Glutamatergic neuron (in vitro differentiated cells): ENCODE measurements at places on chromosomes 11 and 22. TPM values are rescaled to one million over a fixed set of nuclear protein-coding genes. Genes with fewer than 3 reads are reported as not detected.

The PATE1 gene
- total RNA-seq = not detected

- H3K4me1 ChIP-seq = no peaks in the 10 kb centered on the region
- DNase-seq = no peak
- no peaks in the 10 kb centered on the region for H3K36me3 ChIP-seq
Measured at GRCh38 chr11:80293293-80293692, 852.5 kb upstream of the TENM4 start.

DNA sequence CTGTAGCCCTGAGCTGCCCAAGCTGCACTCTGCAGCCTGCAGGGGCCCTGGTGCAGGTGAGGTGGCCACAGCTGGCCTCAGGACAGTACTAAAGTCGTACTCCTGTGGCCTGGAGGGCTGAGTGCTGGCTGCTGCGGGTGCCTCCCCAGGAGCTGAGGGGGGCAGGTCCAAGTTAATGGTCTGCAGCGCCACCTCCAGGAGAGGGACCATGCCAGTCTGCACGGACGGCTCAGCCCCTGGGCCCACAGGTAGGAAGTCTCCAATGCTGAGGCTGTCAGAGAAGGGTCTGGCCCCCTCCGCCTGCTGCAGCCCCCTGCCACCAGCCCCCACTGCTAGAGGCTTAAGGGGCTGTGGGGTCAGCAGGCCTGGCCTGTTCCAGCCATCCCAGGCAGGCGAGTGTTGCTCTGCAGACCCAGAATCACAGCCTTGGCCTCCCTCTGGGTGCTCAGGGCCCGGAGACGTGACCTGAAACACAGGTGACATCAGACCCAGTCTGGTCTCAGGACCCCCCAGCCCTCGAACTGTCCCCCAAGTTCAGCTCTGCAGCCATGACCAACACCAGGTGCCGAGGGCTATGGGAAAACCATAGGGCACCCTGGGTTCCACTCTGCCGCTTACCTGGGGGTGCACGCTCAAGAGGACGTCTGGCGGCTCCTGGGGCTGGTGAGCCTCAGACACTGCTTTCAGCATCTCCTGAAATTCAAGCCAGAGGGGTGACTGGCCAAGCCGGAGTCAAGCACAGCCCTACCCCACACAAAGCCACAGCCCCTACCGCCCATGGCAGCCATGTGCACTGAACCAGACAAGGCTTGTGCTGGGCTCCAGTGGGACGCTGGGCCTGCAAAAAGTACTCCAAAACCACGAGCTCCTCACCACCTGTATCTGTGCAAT is 20.8 kb downstream of the SELENOO start:
- peak; percentile 18 for DNase-seq
- H3K36me3 ChIP-seq = no peaks in the 10 kb centered on the region
- no peaks in the 10 kb centered on the region for H3K4me1 ChIP-seq

GRCh38 chr11:19597876-19598275 is 114.8 kb upstream of the NAV2 start:
- peaks cover 1% of the 10 kb centered on the region for H3K27me3 ChIP-seq
- H3K36me3 ChIP-seq = peaks cover 11% of the 10 kb centered on the region
- H3K4me3 ChIP-seq = no peak overlapping the region

DNA sequence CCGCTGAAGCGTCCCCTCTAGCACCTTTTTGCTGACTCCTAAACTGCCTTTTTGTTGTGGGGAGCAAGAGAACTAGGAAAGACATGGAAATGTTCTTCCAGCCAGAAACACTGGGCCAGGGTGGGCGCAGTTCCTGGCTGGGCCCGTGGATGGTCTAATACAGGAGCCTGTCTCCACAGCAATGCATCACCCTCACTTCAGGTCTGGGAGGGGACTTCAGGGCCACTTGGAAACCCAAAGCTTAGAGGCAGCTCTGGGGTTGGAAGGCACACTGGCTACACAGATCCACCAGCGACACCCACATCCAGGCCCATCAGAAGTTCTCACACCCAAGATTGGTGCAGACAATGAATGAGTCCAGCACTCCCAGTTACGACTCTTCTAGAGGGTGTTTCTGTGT is 120.3 kb downstream of the ETS1 start:
- H3K36me3 ChIP-seq = no peaks in the 10 kb centered on the region
- no peaks in the 10 kb centered on the region for H3K27me3 ChIP-seq

The KRTAP5-8 gene
- not detected for total RNA-seq

DNA sequence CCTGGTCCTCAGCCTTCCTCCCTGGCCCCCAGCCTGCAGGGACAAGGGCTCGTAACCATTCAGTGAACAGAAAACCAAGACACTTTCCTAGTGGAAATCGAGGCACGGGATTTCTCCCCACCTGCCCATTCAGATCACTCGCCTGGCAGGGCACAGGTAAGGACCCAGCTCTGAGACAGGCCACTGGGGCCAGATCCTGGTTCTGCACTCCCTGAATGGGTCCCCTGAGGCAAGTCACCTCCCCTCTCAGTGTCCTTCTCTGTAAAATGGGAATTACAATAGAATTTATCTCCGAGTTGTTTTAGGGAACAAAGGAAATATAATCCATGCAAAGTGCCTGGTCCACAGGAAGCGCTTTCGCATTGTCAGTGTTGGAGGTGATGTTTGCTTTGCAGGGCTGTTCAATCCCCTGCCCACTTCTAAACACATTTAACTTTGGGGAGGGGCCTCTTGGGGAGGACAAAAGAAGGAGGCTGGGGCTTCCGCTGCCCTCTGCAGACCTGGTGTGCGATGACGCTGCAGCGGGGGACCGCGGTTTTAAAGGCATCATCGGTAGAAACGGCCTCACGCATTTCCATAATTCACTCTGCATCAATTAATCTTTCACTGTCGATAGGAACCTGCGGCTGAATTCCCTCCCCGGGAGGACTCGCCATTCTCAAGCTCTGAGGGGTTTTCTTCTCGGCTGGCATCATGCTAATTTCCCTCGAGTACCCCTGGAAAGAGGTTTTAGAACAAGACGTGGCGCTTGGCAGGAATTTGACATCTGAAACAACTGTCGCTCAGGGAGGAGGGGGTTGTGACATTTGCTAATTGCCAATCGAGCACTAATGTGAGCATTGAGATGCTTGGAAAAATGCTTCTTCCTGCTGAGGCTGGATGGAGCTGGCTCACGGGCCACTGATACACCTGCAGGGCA is 70.4 kb upstream of the FGF3 start:
- peak overlapping the region; percentile 43 for H3K4me3 ChIP-seq
- H3K4me1 ChIP-seq = peaks cover 31% of the 10 kb centered on the region
- H3K27ac ChIP-seq = no peak overlapping the region

DNA sequence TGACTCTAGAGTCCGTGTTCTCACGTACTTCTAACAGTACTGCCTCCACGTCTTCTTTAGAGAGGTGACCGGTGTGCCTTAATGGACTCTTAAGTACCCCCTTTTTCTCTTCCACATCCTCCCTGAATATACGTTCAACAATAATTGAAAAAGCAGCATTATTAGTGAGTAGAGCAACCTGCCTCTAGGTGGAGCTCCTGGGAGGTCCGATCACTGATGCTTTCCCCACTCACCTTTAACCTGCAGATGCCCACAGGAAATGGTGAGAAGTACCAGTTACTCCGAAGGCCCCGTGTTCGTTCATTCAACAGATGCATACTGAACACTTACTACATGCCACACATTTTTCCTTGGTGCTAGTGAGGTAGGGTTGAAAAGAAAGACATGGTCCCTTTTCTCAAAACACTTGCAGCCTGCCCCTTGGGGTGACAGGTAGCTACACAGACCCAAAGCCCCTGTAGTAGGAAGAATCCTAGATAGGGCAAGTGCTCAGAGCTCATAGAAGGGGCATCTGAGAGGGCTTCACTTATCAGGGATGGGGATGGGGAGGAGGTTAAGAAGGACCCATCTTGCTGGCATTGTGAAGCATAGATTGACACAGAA is 72.7 kb downstream of the FEZ1 start:
- peaks cover 3% of the 10 kb centered on the region for H3K27me3 ChIP-seq
- peaks cover 6% of the 10 kb centered on the region for H3K4me1 ChIP-seq
- H3K4me3 ChIP-seq = no peak overlapping the region

The MAJIN gene
- total RNA-seq = not detected
